ENCODE measurements at places on chromosomes 11 and 22. TPM values are rescaled to one million over a fixed set of nuclear protein-coding genes. Genes with fewer than 3 reads are reported as not detected.

Gene MED17
- total RNA-seq, result 22.6 TPM

Gene TSGA10IP
- not detected for total RNA-seq

Gene KCNK7
- 0.35 TPM for total RNA-seq

Gene APOBEC3B
- total RNA-seq, result 5.5 TPM

Gene TMEM134
- 56.1 TPM for total RNA-seq

Gene CATSPER1
- total RNA-seq, result not detected

Gene SMIM35
- total RNA-seq, result not detected

Gene HMOX1
- total RNA-seq, result 0.15 TPM

Gene C22orf15
- total RNA-seq, result 1.1 TPM

Gene APLNR
- not detected for total RNA-seq

Gene GAL
- 3.6 TPM for total RNA-seq

Gene CD6
- total RNA-seq, result 234 TPM

Gene SULT4A1
- total RNA-seq, result not detected

Gene TESMIN
- total RNA-seq, result 7.3 TPM

Gene B3GAT3
- 45.7 TPM for total RNA-seq

Gene PANX3
- total RNA-seq, result not detected

Gene GNG3
- total RNA-seq, result not detected

Gene THRSP
- not detected for total RNA-seq

Gene NUDT22
- total RNA-seq, result 51.9 TPM

Gene EFCAB6
- total RNA-seq, result 0.21 TPM

Gene XKR3
- total RNA-seq, result not detected

Gene C11orf21
- total RNA-seq, result 6.1 TPM

Gene OR6T1
- total RNA-seq, result not detected

Gene MMP27
- not detected for total RNA-seq

Gene RHOD
- total RNA-seq, result 0.98 TPM

Gene RFPL2
- total RNA-seq, result not detected

Gene RIMBP3C
- total RNA-seq, result 0.44 TPM

Gene DUSP18
- total RNA-seq, result 4.7 TPM

Gene WNT11
- total RNA-seq, result not detected

Gene POU2AF2
- total RNA-seq, result not detected

Gene DDTL
- total RNA-seq, result 0.76 TPM

Gene FDX1
- 13.4 TPM for total RNA-seq

Gene GLB1L3
- 11.8 TPM for total RNA-seq

Gene FOLH1
- not detected for total RNA-seq

Gene EIF3D
- total RNA-seq, result 341 TPM

Gene SLC22A6
- not detected for total RNA-seq

Gene MYRF
- 0.48 TPM for total RNA-seq

Gene PACSIN3
- 6.5 TPM for total RNA-seq

Gene ANKRD42
- 2.7 TPM for total RNA-seq

All from activated naive CD4-positive, alpha-beta T cell treated with anti-CD3 and anti-CD28 coated beads for 36 hours (primary cell).